Hepatocyte (in vitro differentiated cells): ENCODE measurements at places on chromosomes 4 and X. TPM values are rescaled to one million over a fixed set of nuclear protein-coding genes. Genes with fewer than 3 reads are reported as not detected.

Gene ZCCHC18
- total RNA-seq = 0.56 and 0.57 TPM in 2 replicates

Gene SLIT2
- 26.0 and 33.1 TPM in 2 replicates for total RNA-seq

Gene FSTL5
- 0.24 and 0.57 TPM in 2 replicates for total RNA-seq

Gene HAUS7
- 6.8 and 17.5 TPM in 2 replicates for total RNA-seq

Gene ATOH1
- 0.37 and 0.80 TPM in 2 replicates for total RNA-seq

Gene COL25A1
- 1.9 and 3.3 TPM in 2 replicates for total RNA-seq

Gene GC
- 1,037 and 1,211 TPM in 2 replicates for total RNA-seq

Gene PDCL2
- not detected in 2 replicates for total RNA-seq

Gene GAGE1
- total RNA-seq = not detected in 2 replicates

Gene CHIC1
- total RNA-seq = 15.9 and 16.9 TPM in 2 replicates

Gene FAM184B
- not detected in 2 replicates for total RNA-seq

Gene XPNPEP2
- 21.9 and 24.1 TPM in 2 replicates for total RNA-seq

Gene ETDB
- total RNA-seq = not detected in 2 replicates

Gene RAB41
- not detected in 2 replicates for total RNA-seq

Gene KDR
- 93.3 and 104 TPM in 2 replicates for total RNA-seq

Gene CCDC158
- total RNA-seq = not detected in 2 replicates

Gene LRCH2
- total RNA-seq = 22.5 and 26.2 TPM in 2 replicates

Gene ABLIM2
- 0.68 and 1.7 TPM in 2 replicates for total RNA-seq

Gene GBA3
- total RNA-seq = 30.5 and 34.2 TPM in 2 replicates

Gene RAB40AL
- total RNA-seq = 1.2 TPM in 1 of 2 replicates, not detected in the other

Gene SLITRK2
- total RNA-seq = 0.03 and 0.04 TPM in 2 replicates

Gene GDPD2
- total RNA-seq = 1.6 TPM in 2 replicates

Gene PASD1
- 0.24 TPM in 1 of 2 replicates, not detected in the other for total RNA-seq

Gene SYTL5
- 7.3 and 8.0 TPM in 2 replicates for total RNA-seq

Gene S100G
- total RNA-seq = 35.3 and 51.1 TPM in 2 replicates

Gene CUL4B
- 46.4 and 50.5 TPM in 2 replicates for total RNA-seq

Gene ARX
- not detected in 2 replicates for total RNA-seq

Gene MAGEA1
- not detected in 2 replicates for total RNA-seq

Gene OPHN1
- 5.6 and 10.3 TPM in 2 replicates for total RNA-seq

Gene CT47A1
- total RNA-seq = not detected in 2 replicates

Gene LRP2BP
- total RNA-seq = 0.12 and 0.23 TPM in 2 replicates

Gene C4orf36
- 1.2 and 1.3 TPM in 2 replicates for total RNA-seq

Gene CRMP1
- total RNA-seq = 11.6 and 12.9 TPM in 2 replicates

Gene GLA
- 134 and 147 TPM in 2 replicates for total RNA-seq

Gene ELOVL6
- 18.1 and 19.8 TPM in 2 replicates for total RNA-seq

Gene WAS
- 0.32 TPM in 1 of 2 replicates, not detected in the other for total RNA-seq

Gene IL3RA
- 0.30 and 1.6 TPM in 2 replicates for total RNA-seq

Gene GAGE12H
- total RNA-seq = not detected in 2 replicates

Gene DKK2
- total RNA-seq = 23.4 and 28.1 TPM in 2 replicates

Gene CNGA1
- total RNA-seq = 4.6 and 6.0 TPM in 2 replicates

Gene TNMD
- 1.8 and 4.8 TPM in 2 replicates for total RNA-seq

Gene FAM114A1
- total RNA-seq = 127 and 140 TPM in 2 replicates

Gene FRMD7
- total RNA-seq = not detected in 2 replicates
